ENCODE measurements at places on chromosomes 1 and 21.

DNA sequence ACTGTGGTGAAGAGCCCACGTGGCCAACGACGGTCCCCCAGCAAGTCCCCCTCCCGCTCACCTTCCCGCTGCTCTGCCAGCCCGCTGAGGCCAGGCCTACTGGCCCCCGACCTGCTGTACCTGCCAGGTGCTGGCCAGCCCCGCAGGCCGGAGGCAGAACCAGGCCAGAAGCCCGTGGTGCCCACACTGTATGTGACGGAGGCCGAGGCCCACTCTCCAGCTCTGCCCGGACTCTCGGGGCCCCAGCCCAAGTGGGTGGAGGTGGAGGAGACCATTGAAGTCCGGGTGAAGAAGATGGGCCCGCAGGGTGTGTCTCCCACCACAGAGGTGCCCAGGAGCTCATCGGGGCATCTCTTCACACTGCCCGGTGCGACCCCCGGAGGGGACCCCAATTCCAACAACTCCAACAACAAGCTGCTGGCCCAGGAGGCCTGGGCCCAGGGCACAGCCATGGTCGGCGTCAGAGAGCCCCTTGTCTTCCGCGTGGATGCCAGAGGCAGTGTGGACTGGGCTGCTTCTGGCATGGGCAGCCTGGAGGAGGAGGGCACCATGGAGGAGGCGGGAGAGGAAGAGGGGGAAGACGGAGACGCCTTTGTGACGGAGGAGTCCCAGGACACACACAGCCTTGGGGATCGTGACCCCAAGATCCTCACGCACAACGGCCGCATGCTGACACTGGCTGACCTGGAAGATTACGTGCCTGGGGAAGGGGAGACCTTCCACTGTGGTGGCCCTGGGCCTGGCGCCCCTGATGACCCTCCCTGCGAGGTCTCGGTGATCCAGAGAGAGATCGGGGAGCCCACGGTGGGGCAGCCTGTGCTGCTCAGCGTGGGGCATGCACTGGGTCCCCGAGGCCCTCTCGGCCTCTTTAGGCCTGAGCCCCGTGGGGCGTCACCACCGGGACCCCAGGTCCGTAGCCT is 46.8 kb downstream of the TRIM11 start:
- DNase-seq = no peak

DNA sequence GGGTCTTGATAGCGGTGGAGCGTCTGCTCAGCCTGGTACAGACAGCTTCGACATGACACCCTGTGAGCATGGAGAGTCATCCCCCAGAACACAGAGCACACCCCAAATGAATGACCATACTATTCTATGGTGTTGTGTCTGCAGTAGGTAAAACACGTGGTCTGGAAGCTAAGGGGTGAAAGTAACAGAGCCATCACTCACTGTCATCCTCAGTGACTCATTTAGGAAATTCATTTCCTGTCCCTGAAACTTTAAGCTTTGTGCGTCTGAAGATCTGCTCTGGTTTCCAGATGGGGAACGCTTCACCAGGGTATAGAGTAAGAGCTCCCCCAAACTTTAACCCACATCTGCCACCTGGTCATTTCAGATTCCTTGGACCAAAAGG is 94.8 kb upstream of the DISP3 start:
- DNase-seq = no peak

- DNase-seq = peak; percentile 39
Measured at GRCh38 chr1:28259934-28260802, 850 bp downstream of the SESN2 start.

DNA sequence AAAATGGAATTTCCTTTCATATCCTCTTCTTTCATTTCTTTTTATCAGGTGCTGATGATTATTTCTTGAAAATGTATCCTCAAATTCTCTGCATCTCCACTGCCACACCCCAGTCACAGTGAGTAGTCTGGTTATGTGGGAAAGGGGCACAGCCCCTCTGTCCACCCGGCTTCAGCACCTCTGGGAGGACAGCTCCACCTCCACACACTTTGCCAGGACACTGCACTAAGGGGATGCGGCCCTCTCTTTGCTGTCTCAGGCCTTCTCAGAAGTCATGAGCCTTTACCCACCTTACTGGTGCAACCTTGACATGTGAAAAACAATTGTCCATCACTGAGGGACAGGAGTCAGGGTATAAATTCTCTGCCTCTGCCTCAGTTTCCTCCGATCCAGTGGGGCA is 433.1 kb downstream of the PCP4 start:
- no peak for DNase-seq

- no peak for DNase-seq
Measured at GRCh38 chr1:171743081-171743870, 1.4 kb upstream of the VAMP4 start.

GRCh38 chr1:157505481-157506272 is 46.6 kb downstream of the FCRL5 start:
- DNase-seq = peak; percentile 38

DNA sequence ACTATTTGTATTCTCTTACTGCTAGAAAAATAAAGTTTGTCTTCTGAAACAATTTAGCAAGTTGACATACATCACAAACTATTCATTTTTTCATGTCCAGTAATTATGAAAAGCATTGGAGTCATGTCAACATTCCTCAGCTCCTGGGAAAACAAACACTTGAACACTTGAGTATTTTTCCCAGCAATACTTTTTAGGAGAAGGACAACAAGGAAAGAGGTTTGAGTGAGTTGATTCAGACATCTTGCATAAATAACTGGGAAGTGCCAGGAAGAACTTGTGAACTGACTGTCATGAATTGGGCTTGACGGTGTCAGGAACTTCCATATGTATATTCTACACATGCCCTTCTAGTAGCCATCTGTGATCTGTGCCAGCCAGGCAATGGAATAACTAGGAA is 195.6 kb downstream of the HMCN1 start:
- DNase-seq = no peak

- no peak for DNase-seq
Measured at GRCh38 chr1:30452925-30453324, 270.5 kb downstream of the MATN1 start.

DNA sequence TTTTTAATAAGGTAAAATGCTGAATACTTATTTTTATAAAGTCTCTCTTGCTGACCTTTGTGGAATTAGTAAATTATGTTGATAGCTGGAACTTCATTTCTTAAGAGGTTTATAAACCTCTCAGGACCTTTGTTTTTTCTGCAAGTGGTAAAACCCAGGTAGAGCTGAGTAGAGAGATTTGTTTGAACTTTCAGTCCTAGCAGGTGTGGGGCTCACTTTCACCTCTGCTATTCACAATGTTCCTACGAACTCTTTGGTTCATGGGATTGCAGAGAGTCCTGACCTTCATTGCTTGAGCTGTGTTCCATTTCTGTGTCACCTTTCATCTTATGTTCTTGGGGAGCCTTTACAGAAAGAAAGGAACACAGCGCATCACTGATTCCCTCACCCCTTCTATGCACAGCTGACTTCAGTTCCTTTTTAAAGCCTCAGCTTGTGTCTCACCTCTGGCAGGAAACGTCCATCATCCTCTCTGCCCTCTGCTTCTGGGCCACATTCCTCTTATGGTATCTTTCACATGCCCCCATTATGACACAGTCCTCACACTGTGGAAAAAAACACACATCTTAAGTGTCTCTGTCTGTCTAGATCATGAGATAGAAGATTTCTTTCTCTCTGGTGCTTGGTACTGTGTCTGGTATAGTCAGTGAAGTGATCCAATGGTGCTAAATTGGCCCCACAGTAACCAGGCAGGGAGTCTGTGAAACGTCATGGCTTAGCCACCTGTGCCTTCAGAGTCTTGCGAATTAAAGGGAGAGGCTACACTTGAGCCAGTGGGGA is 262.5 kb upstream of the B3GALT2 start:
- no peak for DNase-seq

DNA sequence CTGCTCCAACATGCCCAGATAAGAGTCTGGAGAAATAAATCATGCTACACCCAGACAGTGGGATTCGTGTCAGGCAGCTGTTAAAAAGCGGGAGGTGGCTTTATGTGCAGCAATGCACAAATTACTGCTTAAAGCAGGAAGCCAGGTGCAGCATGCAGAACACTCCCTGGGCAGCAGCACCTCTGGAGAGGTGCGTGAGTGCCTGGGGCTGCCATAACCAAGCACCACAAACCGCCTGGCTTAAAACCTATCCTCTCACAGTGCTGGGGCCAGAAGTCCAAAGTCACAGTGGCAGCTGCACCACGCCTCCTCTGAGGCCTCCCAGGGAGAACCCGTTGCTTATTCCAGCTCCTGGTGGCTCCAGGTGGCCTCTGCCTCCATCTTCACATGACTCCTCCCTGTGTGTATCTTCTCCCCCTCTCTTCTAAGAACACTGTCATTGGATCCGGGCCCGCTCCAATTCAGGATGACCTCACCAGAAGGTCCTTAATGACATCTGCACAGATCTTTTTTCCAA is 115.6 kb downstream of the SIK1 start:
- peak; percentile 18 for DNase-seq

- DNase-seq = peak; percentile 41
Measured at GRCh38 chr21:39441502-39442475, 3.8 kb downstream of the LCA5L start.

DNA sequence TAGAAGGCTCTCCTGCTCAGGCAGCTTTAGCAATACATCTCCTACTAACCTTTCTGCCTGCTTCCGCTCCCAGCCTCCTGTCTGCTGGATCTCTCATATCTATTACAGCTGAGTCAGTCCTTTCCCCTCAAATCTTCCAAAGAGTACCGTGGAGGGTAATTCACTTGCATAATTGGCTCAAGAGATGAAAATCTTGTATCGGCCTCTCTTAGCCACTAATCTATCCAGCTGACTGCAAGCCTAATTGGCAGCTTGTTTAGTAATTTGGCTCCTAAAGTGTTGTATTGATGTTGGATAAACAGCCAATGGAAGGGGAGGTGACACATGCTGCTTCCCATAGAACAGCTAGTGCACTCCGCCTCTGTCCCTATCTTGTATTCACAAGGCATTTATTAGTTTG is 195.7 kb downstream of the GPATCH2 start:
- DNase-seq = no peak

- peak; percentile 68 for DNase-seq
Measured at GRCh38 chr1:153608742-153609584, 4.0 kb downstream of the S100A16 start.
